SW 1271 (cell line): ENCODE measurements at places on chromosomes 11 and 22.
A peak's percentile ranks its signal among the peaks of the same experiment; 100 is the strongest.

GRCh38 chr22:29846290-29846689, 8.2 kb upstream of the ASCC2 start:
- no peak for DNase-seq

GRCh38 chr11:75198278-75198973, 42.1 kb upstream of the TPBGL start:
- DNase-seq, result no peak

- DNase-seq, result no peak
These were observed 47.2 kb downstream of the C11orf58 start for GRCh38 chr11:16785520-16786128.

GRCh38 chr11:110059706-110060463, 33.3 kb upstream of the ZC3H12C start:
- DNase-seq, result no peak

DNA sequence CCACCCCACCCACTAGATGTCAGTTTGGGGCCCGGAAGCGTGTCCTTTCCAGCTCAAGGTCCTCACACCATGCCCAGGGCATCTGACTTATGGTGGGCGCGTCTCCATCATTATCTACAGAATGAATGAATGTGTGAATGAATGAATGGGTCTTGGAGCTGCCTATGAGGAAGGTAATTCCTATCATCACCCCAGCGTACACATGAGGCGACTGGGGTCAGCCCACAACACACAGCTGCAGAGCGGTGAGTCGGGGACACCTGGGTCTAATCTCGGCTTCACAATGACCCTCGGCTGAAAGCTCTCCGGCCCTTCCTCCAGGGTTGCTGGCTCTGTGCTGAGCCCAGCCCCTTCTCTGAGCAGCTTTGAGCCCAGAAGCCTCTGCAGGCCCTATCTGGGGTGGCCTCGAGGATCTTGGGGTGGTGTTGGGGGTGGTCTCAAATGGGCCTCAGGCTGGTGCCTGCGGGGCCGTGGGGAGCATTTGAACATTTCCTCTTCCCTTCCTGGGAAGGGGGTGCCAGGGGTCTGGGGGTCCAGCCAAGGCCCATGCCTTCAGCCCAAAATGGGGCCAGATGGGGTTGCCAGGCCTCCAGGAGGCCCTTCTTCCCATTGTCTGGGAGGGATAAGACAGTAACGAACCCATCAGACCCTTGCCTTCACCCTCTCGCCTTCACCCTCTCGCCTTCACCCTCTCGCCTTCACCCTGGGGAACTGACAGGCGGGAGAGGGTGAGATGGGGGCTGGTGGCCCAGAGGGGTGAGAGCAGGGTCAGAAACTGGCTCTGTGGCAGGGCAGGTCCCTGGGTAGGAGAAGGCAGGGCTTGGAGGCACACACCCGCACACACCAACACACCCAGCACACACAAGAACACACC, 82.4 kb downstream of the MYEOV start:
- DNase-seq, result no peak

DNA sequence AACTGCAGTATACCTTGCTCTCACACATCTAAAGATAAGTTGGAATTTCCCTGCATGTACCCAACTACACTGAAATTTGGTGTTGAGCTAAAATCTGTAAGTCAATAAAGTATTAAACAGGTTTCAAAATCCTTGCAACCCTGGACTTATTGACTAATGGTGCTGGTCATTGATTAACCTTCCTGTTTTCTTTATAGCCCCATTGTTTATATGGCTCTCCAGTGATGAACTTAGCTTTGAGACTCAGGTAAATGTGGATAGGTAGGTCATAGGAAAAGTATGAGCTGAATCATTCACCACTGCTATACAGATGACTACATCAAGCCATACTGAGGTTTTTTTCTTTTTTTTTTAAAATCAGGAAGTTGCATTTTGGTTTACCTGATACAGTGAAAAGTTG, 132.7 kb downstream of the FAT3 start:
- no peak for DNase-seq

DNA sequence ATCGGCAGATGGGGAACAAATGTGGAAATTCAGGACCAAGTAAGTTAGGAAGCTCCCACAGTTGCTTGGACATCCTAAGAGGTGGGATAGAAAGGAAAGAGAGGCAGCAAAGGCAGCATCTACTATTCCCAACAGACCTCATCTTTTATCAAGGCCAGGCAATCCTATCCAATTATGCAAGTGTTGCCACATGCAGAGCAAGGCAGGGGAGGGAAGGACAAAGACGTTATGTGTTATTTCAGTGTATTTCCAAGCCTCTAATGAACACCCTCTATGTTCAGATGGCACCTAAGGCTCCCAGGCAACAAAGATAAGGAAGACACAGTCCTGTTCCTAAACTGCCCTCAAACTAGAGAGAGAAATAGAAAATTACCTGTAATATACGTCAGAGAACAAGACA, 9.2 kb downstream of the TIGD3 start:
- DNase-seq, result no peak

DNA sequence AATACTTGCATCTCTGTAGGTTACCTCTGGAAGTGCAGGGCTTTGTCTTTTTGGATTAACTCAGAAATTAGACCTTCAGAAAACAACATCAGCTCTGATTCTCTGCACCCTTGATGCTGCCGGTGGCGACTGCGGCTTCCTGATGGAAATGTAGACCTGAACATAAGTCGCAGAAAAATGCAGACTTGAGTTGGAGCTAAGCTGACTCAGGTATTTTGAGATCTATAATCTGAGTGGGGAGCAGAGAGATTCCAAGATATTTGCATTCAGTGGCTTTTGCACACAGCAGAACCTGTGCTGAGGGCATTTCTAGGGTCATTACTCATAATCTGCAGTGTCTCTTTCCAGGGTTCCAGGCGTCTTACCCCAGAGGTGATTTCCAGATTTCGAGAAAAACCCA, 18.7 kb upstream of the NFAM1 start:
- no peak for DNase-seq

DNA sequence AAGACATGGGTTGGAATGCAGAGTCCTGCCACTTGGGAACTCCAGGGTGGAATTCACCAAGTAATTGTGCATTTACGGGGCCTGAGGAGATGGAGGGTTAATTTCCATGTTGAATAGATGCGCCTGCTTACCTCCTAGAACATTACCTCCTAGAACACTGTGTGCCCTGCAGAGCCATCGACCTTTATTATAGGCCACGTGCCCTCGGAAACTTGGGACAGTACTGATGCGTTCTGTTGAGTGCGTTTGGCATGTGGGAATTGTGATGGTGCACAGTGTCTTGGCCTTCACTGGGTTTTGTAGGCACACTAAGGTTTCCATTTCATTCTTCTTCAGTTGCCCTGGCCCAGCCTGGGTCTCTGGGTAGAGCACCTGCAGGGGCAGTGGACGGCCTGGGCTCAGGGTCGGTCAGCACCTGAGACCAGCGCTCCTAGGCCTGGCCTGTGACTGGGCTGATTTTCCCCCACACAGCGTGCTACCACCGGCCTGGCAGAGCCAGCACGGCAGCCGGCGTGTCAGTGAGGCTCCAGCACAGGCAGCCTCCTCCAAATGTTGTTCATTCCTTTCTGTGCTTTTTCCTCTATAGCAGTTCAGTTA, 12.7 kb downstream of the TRMU start:
- no peak for DNase-seq

DNA sequence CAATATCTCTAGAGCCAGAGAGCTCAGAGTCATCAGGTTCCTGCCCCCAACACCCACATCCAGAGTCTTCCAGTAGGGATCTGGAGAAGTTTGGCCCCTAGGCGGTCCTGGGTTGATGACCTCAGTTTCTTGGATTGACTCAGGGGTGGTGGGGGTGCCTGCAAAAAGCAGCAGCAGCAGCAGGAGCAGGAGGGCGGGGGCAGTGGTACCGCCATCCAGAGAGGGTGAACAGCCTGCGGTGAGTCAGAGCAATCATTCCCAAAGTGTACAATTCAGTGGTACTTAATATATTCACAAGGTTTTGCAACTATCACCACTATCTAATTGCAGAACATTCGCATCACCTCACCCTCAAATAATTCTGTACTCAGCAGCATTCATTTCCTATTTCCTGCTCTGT, 9.9 kb upstream of the SEC14L3 start:
- no peak for DNase-seq

- no peak for DNase-seq
These were observed 93.1 kb downstream of the TP53I11 start for GRCh38 chr11:44857490-44858090.

DNA sequence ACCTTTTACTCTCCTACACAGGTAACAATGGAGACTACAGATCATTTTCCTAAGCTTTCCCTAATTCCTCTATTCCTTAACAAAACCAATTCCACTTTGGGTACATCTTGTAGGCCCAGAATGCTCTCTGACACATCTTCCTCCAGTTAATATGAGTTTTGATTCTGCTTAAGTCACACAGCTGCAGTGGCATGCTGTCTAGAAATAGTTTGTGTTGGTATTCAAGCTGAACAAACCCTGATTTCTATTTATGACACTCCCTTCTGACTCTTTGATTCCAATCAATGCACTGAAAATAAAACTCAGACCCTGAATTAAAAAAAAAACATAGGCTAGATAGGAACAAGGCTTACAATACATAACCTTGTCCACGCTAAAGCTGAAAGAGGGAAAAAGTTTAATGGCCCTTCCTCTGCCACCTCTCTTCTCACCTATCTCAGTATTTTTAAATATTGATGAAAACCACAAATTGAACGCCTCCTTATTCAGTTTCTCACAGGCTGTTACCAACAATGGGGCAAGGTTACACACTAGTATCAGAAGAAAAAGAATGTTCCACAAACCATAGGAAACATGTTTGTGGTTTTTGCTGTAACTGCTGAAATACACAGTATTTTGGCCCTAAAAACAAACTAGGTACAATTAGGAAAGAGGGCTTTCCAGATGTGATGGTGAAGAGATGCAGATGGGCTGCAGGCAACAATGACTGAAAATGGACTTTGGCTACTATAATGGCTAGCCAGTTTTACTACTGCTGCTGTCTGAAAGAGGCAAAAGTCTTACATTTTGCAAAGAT, 35.7 kb upstream of the GAB2 start:
- no peak for DNase-seq

GRCh38 chr11:66104057-66104638, 34.1 kb downstream of the PACS1 start:
- DNase-seq, result no peak

DNA sequence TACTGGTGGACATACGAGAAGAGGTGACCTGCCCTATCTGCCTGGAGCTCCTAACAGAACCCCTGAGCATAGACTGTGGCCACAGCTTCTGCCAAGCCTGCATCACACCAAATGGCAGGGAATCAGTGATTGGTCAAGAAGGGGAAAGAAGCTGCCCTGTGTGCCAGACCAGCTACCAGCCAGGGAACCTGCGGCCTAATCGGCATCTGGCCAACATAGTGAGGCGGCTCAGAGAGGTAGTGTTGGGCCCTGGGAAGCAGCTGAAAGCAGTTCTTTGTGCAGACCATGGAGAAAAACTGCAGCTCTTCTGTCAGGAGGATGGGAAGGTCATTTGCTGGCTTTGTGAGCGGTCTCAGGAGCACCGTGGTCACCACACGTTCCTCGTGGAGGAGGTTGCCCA, 6.9 kb downstream of the TRIM6 start:
- DNase-seq, result no peak

DNA sequence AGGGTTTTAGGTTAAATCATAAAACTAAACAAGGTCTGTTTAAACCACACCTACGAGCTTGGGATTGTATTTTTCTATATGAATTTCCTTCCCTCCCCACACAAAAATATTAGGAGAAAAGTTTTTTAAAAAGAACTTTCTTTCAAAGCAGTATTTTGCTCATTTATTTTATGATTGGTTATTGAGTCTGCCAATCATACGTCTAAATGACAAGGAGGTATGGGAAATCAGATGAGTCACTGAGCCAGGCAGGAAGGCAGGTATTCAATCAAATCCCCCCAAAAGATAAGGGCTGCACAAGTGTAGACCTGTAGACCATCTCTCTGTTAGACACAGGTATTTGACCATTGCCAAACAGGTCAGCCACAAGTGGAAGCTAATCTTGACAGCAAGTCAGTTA, 440.1 kb upstream of the CCDC90B start:
- no peak for DNase-seq

DNA sequence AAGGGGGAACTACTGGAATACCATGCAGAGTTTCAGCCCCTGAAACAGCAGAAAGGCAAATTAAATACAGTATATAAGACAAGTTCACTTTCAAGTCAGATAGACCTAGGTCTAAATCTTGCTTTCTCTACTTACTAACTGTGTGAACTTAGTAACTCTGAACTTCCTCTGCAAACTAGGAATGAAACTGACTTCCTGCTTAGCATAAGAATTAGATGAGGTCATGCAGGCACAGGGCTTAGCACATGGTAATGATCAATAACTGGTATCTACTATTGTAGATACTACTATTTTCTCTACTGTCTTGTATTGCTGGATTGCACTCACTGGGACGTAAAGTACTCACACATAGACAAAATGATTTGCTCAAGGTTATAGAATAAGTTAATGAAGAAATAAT, 51.5 kb upstream of the MTNR1B start:
- DNase-seq, result no peak

- peak; percentile 44 for DNase-seq
These were observed 92.8 kb upstream of the OR9G4 start for GRCh38 chr11:56841210-56841810.

GRCh38 chr11:116224154-116224888, 548.5 kb downstream of the BUD13 start:
- peak; percentile 0 for DNase-seq

- no peak for DNase-seq
These were observed 836.6 kb downstream of the NTM start for GRCh38 chr11:132206993-132207392.

DNA sequence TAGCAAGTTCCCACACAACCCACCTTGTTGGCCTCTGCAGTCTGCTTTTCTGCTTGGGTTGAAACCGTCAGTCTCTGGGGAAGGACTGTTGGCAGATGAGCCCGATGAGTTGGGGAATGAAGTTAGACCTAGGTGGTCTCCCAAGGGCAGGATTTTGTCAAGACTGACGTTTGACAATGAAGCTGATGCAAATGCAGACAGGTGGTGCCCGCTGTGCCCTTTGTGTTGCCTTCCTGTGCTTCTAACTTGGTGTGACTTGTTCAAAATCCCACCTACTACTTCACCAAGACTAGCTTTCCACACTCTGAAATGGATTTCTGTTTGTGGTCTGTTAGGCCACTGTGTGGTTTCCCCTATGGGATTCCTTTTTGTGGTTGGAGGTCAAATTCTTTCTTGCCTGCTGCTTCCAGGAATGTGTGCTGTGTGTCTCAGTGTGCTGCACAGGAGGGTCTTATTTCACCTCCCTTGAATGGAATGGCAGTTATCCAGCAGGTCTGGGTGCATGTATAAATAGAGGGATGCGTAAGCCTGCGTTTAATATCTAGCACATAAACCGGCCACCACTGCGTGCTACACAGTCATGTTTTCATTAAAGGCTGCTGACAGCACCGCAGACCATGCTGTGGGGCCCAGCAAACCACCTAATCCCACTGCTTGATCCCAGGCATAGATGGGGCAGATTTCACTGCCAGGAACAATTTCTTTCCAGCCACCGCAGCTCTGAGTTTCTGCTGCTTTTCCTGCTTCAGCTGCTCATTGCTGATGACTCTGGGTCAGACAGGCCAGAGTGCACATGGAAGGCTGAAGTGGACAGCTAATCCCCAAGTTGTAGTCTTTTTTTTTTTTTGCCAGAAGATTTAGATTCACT, 44.8 kb downstream of the ADAMTS8 start:
- DNase-seq, result no peak
